Stimulated activated CD4-positive, alpha-beta T cell treated with anti-CD3 and anti-CD28 coated beads, Interleukin-1b, Interleukin-23, amount 100 ng/mL, for 1 hour (primary cell): ENCODE measurements at places on chromosomes 12 and 14.

DNA sequence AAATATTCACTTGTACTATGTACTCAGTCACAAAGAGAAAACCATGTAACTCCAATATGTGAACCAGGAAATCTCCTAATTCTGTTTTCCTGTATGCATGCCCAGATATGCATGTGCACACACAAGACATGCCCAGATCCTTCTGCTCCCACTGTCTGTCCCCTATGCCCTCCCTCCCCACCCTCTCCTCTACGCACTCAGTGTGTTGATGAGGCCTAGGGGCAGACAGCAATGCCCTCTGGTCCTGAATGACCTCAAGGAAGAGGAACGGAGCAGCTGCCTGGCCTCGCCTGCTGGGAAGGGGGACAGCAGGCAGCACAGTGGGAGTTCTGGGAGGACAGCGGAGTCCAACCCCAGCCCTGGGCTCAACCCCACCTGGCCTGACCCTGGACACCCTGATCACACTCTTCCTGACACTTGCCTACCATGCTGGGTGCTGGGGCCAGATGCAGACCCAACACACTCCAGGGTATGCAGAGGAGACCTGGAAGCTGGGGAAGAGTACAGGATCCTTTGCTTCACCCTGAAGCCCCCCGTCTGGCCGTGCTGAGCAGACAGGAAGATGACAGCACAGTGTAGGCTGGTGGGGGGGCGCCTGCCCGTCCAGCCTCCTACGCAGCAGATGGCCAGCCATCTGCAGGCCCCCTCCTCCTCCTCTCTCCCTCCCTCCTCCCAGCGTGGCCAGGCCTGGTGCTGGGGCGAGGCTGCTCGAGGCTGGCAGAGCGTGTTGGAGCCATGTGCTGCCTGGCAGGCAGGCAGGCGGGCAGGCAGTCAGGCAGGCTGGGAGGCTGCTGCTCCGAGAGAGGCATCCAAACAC lies 106.6 kb upstream of the NCOR2 start:
- no peak for DNase-seq

DNA sequence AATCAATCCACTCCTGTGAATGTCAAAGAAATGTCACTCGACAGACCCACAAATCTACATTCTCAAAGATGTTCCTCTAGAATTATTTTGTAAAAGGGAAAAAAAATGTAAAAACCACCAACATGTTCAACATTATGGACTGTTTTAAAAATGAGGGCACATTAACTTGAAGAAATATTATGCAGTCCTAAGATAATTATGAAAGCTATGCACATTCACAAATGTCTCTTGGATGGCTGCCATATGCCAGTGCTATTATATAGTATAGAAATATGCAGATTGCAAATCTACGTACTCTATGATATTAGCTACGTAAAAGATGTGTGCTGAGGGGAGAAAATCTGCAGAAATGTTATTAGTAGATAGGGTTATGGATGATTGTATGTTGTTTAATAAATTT lies 334.2 kb downstream of the BMP4 start:
- no peak for DNase-seq

DNA sequence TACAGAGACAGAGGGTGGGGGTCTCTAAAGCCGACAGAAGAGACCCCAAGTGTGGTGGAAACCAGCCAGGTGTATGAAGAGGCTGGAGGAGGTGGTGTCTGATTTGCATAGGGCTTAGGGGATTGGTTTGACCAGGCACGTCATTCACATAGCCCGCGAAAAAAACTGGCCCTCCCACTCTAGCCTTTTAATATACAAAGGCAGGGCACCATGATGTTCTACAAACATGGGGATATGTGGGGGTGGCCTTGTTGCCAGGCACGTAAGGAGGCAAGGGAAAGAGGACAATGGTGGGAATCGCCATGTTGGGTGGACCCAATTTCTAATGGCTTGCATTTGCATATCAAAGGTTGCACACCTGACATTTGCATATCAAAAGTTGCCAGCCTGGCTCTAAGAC lies 13.2 kb downstream of the LALBA start:
- no peak for DNase-seq

GRCh38 chr12:98001430-98001829 lies 514.0 kb upstream of the TMPO start:
- no peak for DNase-seq

DNA sequence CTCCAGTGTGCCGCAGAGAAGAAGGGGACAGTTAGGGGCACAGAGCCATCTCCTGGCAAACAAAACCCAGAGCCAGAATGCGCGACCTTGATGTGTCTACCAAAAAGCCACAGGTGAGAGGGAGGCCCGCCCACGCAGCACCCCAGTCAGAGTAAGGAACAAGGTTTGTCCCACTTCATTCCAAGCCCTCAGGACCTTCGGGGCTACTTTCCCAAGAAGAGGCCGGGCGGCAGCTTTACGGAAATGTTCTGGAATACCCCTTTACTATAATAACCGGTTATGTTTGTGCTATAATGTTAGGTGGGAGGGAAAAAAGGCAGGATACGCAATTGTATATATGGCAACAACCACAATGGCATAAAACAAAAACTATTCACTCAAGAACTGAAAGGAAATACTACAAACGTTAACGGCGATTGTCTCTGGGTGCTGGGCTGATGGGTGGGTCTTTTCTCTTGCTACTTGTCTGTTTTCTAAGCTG lies 12.3 kb downstream of the CCDC88C start:
- peak; percentile 48 for DNase-seq

DNA sequence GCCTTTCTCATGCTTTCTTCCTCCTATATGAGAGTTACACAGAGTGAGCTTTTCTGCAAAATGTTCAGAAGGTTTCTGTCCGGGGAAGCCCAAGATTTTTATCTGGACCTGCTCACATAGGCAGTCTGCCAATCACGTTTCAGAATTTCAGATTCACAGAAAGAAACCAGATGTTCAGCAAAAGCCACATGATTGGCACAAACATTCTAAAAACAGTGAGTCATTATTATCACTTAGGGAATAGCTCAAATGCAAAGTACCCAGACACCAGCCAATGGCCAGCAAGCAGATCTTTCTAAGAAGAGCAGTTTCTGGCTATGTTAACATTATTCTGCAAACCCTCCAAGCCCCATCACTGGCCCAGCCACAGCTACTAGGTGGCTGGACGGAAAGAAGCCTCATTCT lies 1558.5 kb upstream of the TMEM132C start:
- no peak for DNase-seq

GRCh38 chr14:69247676-69248440 lies 12.1 kb upstream of the GALNT16 start:
- DNase-seq: no peak

DNA sequence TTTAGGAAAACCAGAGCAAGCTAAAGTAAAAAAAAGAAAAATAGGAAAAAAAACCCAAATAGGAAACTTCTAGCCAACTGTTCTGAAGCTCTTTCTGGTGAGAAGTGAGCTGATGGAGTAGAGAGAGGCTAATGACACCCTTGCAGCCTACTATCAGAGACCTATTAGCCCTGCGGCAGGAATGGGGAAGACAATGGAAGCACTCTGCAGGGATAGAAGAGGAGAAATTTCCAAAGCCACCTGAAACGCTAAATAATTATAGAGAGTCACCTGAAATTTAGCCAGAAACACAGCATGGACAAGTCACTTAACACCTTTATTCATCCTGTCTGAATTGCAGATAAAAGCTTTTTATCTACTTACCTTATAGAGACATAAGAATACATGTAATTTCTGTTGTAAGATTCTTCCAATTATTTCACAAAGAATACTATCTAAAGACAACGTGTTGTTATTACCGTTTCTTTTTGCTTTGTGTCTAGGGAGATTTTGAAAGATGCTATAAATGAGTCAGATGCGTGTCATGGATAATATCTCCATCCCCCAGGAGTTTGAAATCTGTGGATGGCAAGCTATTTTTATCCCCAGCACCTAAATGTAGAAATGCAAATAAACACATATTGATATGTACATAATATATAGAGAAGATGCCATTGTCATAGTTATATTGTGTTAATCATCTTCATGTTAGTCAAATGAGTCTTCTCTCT lies 138.6 kb downstream of the TPH2 start:
- DNase-seq: no peak

DNA sequence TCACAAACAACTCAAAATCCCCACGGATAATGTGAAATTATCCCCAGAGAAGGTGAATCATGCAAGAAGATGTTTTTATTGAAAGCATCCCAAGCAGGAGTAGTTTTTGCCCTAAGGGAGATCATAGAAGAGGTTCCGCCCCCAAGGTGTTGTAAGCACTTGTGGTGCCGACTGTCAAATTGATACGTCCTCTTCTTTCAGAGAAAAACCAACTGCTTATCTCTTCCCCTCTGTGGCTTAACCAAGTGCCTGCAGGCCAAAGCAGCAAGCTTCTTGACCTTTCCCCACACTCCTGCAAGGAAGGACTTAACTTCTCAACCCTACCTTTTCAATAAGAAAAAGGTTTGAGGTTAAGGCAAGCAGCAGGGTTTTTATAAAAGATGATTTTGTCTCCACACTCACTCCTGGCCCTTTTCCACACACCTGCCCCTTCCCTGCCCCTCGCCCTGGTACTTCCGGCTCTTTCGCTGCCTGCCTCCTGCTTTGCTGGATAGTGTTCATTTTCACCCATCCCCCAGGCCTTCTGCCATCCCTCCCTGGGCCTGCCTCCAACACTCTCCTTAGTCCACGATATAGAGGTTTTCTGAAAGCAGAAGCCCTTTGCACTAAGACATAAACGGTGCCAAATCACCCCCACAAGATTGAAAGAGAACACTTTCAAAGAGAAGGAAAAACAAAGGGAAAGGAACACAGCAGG lies 114.5 kb downstream of the EGLN3 start:
- DNase-seq: no peak

- no peak for DNase-seq
Observed at GRCh38 chr12:115451780-115452736, 768.1 kb upstream of the TBX3 start.

DNA sequence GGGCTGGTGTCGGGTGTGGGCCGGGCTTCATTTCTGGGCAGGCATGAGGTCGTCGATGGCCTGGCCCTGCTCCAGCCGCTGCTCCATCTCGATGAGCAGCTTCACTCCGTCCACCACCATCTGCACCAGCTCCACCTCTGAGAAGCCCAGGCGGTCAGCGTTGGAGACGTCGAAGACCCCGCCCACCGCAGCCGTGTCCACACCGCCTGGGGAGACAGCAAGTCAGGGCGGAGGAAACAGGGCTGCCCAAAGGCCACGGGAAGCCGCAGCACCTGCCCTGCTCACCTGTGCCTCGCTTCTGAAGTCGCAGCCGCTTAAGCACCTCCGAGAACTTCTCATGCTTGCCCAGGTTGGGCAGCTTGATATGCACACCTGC lies 2.8 kb downstream of the CKB start:
- DNase-seq: no peak

DNA sequence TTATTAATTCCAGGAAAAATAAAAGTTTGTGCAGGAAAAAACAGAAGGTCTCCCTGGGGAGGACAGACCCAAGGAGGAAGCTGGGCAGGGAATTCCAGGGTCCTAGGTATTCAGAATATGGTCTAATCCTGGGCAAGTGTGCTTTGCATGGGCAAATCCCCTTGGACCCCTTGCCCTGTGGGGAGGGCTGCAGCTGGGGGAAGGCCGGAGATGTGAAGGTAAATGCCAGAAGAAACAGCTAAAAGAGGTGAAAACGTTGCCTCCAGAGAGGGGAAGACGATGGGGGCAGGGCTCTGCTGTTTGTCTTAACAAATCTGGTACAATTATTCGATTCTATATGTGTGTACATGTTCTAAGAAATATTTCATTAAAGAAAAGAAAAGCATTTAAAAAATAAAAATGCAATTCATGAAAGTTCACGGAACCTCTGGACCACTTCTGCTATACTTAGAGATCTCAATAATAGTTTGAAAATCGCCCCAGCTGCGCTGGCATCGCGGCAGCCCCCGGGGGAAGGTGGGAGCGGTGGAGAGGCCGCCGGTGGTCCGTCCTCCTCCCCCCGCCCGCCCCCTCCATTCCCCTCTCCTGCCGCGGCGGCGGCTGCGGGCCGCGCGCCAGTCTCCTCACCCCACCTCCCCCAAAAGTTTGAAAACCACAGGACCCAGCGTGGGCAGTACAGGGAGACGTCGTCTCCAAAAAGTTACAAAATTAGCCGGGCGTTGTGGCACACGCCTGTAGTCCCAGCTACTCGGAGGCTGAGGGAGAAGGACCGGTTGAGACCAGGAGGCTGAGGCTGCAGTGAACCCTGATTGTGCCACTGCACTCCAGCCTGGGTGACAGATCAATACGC lies 1.5 kb upstream of the PRPF40B start:
- DNase-seq: no peak

GRCh38 chr12:59056966-59057365 lies 136.7 kb upstream of the LRIG3 start:
- DNase-seq: no peak

GRCh38 chr12:53044896-53045695 lies 4.8 kb upstream of the TNS2 start:
- DNase-seq: no peak

GRCh38 chr14:43471595-43471994 lies 1035.5 kb downstream of the FSCB start:
- DNase-seq: no peak

DNA sequence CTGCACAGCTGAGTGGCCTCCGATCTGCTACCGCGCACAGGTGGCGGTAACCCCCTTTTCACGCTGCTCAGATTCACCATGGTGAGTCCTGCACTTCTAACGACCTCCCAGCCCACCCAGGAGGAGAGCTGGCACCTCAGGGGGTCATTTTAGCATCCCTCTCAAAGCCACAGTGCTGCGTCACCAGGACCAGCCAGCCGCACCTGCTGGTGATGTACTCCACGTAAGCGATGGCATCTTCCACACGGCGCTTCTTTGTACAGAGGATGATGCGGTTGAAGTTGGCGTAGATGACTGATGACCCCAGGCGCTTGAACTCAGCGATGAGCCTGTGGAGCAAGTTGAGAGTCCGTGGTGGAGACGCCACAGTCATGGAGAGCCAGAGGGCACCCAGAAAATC lies 19.2 kb downstream of the P2RX2 start:
- DNase-seq: no peak

- DNase-seq: no peak
Observed at GRCh38 chr12:4787965-4788364, 67.8 kb downstream of the GALNT8 start.

GRCh38 chr14:64604881-64605280 lies 55.1 kb downstream of the PPP1R36 start:
- DNase-seq: no peak

DNA sequence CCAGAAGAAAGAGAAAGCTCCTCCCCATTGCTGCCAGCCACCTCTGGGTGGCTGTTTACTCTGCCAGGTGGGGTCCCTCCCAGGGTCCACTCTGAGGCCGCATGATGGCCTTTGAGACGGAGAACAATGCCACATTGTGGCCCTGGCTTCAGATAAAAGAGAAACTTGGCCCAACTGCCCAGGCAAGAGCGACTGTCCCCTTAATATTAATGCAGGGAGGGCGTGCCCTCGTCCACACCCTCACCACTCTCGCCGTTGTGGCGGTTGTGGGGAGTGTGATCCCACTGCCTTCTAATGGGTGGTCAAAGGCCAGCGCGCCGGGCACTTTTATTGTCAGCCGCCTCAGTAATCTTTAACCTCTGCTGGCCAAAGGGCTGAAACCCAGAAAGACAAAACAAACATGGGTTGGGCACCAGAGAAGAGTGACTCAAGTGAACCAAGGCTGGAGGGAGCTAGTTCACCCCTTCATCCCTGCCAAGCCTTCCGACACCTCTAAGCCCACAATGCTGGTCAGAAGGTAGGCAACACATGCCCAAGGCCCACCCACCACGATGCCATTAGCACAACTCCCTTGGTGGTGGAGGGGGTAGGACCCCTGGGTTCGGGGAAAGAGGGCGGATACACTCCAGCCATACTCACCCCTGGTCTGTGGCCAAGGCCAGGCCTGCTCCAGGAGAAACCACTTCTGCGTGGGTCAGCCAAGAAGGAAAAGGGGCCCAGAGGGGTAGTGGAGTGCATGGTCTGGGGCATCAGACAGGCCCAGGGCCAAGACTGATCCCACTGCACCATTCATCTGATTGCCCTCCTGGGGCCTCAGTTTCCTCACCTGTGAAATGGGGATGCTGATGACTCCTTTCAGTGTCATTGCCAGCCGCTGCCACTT lies 44.5 kb upstream of the BCL11B start:
- DNase-seq: no peak
